ENCODE measurements at places on chromosomes 2 and 18.
A peak's percentile ranks its signal among the peaks of the same experiment; 100 is the strongest.

DNA sequence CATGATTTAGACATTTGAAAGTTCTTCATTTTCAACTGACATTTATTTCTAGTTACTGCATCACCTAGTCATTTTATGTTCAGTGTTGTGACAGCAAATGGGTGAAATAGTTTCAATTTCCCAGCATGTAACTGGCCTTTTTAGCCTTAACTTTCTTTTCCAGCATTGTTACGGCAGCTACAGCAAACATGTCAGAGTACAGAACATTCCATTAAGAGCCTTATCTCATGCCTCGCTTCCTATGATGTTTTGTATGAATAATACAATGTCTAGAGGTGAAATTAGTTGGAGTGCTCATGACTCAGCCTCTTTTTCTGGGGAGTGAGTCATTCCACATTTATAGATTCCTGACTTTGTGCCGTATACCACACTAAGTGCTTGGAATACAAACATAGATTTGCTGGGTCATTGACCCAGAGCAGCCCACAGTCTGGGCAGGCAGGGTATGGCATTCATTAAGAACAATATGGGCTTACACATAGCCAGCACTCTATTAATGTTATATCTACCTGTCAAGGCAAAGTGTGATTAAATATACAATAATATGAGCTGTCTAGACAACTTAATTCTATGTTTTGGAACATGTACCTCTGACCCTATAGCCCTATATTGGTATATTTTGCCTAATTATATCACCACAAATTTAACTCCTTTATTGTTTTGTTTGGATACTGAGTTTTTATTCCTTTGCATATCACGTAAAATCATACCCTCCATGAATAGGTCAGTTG lies 72.2 kb downstream of the MAP2 start:
- DNase-seq: peak; percentile 68

GRCh38 chr2:230413479-230413878 lies 2.5 kb upstream of the SP100 start:
- no peak for DNase-seq

DNA sequence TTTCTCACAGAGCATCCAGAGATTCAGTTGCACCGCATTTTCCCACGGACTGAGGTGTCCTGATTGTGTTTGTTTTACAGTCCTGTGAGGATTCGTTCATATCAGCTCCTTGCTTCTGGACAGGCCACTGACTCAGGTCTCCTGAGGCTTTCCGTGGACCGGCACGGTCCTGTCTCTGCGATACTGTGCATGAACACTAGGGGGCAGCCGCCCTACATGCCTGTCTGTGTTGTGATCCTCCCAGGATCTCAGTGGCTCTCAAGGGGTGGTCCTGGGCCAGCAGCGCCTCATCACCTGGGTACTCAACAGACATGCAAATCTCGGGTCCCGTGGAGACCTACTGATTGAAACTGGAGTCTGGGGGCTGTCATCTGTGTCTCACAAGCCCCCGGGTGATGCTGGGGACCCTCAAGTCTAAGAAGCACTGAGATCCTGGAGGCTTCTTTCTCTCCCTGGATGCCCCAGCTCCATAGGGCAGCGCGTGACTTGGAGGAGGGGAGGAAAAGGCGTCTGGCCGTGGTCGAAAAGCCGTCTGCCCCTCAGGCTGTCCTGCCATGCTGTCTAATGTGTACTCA lies 28.9 kb downstream of the IL1R2 start:
- DNase-seq: peak; percentile 95

DNA sequence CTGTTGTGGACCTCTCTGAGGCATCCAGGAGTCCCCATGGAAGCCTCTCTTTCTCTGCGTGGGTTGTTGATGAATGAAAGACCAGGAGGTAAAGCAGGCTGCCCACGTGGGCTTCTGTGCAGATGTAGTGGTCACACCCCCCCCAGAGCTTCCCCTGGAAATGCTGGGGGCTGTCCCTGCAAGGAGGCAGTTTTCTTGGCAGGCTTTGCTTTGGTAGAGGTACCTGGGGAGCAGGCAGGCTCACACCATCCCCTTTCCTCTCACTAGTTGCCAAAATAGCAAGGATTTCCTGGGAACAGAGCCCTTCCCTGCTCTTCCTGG lies 97.6 kb upstream of the MAP3K20 start:
- no peak for DNase-seq

DNA sequence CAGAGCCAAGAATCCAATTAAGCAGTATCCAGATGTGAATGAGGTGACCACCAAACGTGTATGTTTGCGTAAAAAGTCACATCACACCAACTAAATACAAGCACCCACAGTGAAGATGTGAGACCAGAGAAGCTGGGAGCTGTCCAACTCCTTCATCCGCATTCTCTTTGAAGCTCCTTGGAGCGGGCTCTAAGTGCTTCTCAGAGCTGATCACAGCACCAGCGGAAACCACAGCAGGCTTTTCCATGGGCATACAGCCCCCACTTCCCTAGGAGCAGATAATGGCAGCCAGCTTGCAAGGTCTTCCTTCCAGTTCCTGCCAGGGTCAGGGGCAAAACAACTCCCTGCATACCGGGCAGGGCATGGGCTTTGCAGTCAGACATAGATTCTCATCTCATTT lies 36.4 kb downstream of the REEP1 start:
- DNase-seq: no peak

- DNase-seq: no peak
Measured at GRCh38 chr18:22913861-22914260, 19.3 kb upstream of the RBBP8 start.

GRCh38 chr2:120177001-120177621 lies 46.1 kb downstream of the TMEM185B start:
- peak; percentile 71 for DNase-seq

DNA sequence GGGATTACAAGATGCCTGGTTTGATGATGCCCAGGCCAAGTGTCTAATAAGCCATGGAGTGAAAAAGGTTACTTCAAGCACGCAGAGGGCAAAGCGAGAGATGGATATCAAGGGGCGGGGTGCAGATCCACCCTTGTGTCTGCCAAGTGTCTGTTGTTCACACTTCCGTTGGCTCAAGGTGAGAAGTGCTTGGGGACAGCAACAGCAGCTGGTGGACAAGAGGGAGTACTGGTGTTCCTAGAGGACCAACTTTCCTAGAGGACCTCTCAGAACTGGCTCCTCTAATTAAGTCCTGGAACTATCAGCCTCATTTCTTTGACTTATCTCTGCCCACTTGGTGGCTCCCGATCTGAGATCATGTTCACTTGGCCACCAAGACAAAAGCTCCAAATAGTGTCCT lies 299.1 kb downstream of the PRKCE start:
- no peak for DNase-seq

- peak; percentile 71 for DNase-seq
Measured at GRCh38 chr2:238513346-238513745, 86.6 kb downstream of the ASB1 start.

- no peak for DNase-seq
Measured at GRCh38 chr18:28062443-28062842, 114.5 kb downstream of the CDH2 start.

DNA sequence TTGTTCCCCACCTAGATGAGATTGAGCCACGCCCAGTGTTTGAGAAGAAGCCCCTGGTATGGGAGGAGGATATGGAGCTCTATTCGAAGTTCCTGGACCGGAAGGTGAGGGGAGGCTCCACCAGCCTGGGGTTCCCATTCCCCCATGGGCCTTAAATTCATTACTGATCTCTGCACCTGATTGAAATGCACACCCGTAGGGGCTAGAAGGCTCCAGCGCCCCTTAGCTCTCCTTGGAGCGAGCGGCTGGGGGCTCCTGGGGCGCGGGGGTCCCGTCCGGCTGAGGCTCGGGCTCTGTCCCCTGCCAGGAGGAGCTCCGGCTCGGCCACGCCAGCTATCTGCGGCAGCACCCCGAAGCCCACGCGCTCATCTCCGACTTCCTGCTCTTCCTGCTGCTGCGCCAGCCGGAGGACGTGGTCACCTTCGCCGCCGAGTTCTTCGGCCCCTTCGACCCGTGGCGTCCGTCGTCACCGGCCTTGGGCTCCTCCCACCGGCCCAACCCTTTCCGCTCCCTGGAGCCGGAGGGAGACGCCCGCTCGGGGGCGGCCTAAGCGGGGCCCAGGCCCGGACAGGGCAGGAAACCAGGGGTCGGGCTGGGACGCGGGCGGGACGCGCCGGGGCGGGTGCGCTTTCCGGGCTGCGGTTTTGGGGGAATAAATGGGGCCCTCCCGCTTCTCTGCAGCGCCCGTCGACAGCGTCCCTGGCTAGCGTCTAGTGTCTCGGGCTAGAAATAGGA lies 10.9 kb downstream of the CATIP start:
- peak; percentile 98 for DNase-seq

- DNase-seq: no peak
Measured at GRCh38 chr2:187143537-187143936, 294.6 kb upstream of the ZSWIM2 start.

- no peak for DNase-seq
Measured at GRCh38 chr2:216215658-216216390, 106.7 kb downstream of the XRCC5 start.

DNA sequence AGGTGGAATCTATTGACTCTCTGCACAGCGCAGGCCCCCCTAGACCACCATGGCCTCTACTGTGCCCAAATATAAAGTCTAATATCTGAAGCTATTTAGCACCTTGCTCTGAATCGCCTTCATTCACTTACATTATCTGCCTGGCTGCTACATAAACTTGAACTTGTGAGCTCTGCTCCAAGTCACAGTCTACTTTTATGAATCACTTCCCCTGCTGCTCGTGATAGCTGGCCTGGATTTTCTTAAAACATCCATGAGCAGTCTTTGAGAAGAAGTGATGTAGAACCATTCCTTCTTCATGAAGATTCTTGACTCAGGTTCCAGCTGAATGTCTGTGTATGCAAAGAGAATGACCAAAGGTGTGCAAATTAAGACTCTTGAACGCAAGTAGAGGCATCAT lies 359.5 kb downstream of the RND3 start:
- DNase-seq: no peak

- no peak for DNase-seq
Measured at GRCh38 chr2:241050624-241051577, 51.2 kb downstream of the MTERF4 start.

GRCh38 chr2:168392024-168392423 lies 64.0 kb upstream of the CERS6 start:
- no peak for DNase-seq

DNA sequence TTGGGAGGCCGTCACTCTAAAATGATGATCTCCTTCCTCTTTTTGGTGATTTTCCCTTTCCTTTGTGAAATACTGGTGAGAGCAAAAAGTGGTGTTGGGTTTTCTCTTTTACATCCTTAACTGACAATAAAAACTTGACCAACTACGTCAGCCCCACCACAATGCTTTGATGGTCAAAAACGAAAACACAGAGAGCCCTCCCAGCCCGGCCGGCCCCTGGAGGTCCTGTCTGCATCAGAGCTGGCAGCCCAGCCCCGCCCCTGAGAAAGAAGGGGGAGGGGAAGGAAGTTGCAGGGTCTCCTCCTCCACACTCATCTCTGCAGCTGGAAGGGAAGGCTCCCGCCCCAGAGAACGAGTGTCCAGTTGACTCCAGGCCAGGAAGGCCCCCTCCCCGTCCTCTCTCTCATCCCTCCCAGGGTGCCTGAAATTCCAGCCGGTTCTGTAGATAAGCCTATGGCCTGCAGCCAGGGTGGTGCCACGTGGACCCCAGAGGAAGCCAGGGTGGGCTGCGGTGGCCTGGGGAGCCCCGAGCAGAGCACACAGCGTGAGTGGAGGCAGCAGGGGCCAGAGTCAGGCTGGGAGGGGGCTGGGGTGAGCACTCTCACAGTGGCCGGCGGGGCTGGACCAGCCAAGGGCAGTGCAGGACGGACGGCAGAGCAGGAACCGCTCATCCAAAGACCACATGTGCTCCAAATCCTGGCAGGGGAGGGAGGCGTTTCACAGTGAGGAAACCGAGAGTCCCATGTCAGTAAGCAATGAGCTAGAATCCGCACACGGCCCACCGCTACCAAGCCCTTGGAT lies 19.8 kb downstream of the BIN1 start:
- peak; percentile 85 for DNase-seq

DNA sequence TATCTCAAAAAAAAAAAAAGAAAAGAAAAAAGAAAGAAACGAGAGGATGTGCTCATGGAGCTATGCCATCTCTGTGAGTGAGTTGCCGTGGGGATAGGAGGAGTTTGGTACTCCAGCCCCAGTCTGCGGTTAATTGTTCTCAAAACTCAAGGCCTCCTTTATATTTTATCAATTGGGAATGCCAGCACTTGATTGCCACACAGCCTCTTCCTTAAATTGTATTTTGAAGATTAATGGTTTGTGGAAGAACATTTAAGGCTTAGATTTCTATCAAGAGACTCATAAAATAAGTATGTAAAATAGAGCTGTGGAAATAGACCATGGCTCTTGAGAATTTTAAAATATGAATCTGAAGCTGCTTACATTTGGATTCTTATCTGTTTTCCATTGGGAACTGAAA lies 29.8 kb downstream of the KCNE4 start:
- DNase-seq: no peak

DNA sequence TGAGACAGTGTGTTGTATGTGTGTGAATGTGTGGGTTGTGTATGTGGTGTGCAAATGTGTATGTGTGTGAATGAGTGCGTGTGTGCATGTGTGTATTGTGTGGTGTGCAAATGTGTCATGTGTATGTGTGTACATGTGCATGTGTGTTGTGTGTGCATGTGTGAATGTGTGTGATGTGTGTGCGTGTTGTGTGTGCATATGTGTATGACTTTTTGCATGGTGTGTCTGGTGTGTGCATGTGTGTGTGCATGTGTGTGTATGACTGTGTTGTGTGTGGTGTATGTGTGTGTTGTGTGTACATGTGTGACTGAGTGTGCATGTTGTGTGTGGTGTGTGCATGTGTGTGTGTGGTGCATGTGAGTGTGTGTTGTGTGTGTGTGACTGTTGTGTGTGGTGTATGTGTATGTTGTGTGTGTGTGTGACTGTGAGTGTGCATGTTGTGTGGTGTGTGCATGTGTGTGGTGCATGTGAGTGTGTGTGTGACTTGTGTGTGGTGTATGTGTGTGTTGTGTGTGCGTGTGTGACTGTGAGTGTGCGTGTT lies 268.3 kb downstream of the DCDC2C start:
- no peak for DNase-seq

DNA sequence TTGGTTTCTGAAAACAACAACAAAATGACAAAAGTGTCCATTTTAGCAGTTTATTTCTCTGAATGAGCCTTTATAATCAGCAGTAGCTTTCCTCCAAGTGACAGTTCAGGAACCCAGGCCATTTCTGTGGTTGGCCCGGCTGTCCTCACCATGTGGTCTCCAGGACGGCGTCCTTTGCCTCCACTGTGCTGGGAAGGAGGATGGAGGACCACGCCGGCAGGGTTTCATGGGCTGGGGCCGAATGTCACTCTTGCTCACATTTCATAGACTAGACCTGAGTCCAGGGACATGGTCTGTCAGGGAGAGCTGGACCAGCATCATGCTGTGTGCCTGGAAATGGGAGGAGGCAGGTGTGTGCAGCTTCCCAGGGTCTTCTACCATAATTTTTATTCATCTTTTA lies 50.9 kb downstream of the ARHGEF4 start:
- DNase-seq: no peak
